ENCODE measurements at places on chromosomes 6 and 20.

- peak; percentile 14 for DNase-seq
These were observed 29.3 kb upstream of the TRIM27 start for GRCh38 chr6:28953039-28953584.

DNA sequence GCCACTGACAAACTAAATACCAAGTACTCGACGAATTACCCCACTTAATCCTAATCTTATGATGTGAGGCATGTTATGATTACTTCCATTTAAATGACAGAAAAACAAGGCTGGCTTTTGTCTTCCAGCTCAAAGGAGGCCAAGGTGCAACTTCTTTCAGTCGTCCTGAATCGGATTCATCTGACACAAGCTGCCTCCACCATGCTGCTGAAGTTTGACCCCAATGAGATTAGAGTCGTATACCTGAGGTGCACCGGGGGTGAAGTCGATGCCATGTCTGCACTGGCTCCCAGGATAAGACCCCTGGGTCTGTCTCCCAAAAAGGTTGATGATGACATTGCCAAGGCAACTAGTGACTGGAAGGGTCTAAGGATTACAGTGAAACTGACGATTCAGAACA is 71.0 kb downstream of the CHD6 start:
- DNase-seq, result no peak

- DNase-seq, result no peak
These were observed 127.7 kb upstream of the CST7 start for GRCh38 chr20:24821391-24821790.

DNA sequence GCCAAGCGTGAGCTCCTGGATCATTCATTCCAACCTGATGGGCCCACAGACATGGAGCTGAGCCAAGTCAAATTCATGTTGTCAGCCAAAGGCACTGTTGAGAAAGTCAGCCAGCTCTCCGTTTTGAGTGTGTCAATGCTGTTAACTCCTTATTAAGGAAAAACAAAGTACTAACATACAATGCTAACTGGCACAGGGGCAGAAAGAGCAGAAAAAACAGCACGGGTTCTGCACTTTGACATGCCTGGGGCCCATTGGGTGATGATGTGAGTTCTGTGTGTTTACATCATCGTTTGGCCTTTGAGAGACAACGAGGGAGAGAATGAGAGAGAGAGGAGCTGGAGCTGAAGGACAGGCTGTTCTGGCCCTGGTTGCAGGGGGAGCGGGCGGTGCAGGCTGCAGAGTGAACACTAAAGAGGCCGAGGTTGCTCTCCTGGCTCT is 85.9 kb downstream of the SMOC2 start:
- no peak for DNase-seq

GRCh38 chr20:35660122-35660937 is 4.4 kb downstream of the CPNE1 start:
- DNase-seq, result no peak

- no peak for DNase-seq
These were observed 50.0 kb upstream of the ADIG start for GRCh38 chr20:38531021-38531420.
